ENCODE measurements at places on chromosomes 6 and 20.

DNA sequence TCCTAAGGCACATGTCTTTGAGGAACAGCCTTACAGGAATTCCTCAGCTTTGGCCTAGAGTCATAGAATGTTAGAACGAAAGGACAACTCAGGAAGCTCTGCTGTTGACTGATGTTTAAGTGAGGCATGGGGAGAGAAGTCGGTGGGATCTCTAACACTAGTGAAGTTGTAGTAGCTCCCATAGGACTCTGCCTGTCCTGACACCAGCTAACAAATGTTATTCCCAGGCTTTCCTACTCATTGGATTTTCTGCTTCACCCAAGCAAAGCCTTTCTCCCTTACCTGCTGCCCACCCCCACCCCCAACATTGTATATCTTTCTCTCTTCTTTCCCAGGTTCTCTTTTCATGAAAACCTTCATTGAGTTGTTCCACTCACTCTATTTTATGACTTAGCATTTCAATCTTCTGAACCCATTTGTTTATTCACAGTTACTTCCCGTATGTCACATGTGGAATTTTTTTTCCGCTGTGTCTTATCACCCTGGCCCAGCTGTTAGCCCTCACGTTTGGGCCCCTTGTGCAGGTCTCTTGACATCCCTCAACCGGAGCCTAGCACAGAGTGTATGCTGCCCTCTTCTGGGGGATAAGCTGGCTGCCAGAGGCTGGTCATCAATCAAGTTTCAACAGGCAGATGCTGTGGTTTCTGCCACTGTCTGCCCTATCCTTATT, 39.2 kb upstream of the RNF8 start:
- peak; percentile 13 for DNase-seq

DNA sequence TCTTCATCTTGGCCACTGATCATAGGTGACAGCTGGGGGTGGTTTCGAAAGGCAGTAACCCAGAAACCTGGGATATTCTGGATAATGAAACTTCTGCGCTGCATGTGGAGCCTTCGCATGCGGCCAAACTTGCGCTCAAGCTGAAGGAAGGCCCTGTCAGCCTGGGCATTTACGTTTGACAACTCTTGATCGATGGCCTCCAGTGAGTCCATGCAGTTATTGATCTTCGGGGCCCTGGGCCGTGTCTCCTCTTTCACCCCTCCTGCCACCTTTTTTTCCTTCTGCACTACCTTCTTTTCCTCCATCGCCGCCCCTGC, 729 bp downstream of the TSPYL4 start:
- DNase-seq: no peak

- no peak for DNase-seq
These were observed 77.9 kb upstream of the RALY start for GRCh38 chr20:33915726-33916331.

- no peak for DNase-seq
These were observed 14.0 kb upstream of the QKI start for GRCh38 chr6:163400509-163400908.

DNA sequence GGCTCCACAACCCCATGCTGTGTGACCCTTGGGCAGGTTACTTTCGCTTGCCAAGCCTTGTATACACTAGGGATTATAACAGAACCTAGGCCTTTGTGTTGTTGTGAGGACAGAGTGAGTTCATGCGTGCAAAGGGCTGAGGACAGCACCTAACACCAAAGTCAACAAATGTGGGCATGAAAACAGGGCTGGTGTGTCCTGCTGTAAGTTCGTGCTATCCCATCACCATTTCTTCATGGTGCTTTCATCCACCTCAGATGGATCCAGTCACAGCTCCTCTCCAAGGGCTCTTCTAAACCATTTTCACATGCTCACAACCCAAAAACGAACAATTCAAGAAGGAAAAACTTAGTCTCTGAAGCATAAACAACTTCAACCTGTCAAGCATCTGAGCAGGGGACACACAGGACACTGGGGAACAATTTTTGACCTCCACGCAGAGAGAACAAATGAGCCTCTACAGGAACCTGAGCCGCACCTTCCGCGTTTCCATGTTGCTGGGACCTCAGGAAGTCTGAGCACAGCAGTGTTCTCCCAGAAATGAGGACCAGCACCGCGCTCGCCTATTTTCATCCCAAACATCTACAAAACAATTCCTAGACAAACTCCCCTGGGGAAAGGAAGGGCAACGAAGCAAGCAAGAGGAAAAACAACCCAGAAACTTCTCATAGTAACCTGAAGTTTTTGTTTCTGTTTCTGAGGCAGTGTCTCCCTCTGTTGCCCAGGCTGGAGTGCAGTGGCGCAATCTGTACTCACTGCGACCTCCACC, 3.1 kb downstream of the LRP11 start:
- no peak for DNase-seq

GRCh38 chr20:61777773-61778494, 287.7 kb downstream of the TAF4 start:
- DNase-seq: no peak

DNA sequence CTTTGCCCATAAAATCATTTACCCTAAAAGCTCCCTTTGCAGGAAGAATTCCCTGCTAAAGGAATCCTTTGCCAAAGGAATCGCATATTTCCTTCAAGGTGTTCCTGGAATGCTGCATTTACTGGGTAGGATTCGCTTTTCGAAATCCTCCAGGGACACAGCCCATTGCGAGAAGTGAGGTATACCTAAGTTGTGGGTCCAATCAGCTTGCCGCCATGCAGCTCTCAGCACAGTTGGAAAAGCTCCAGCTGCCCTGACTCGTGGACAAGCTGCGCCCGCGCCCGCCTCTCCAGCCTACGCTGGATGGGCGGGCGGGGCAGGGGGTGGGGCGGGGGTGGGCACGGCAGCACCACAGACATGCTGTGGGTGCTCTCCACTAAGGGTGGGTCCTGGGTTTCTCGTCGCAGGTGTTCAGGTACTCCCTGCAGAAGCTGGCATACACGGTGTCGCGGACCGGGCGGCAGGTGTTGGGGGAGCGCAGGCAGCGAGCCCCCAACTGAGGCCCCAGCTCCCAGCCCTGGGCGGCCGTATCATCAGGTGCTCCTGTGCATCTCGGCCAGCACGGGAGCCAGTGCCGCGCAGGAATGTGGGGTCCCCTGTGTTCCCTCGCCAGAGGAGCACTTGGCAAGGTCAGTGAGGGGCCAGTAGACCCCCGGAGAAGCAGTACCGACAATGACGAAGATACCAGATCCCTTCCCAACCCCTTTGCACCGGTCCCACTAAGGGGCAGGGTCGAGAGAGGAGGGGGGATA, 1.4 kb downstream of the NNAT start:
- no peak for DNase-seq

DNA sequence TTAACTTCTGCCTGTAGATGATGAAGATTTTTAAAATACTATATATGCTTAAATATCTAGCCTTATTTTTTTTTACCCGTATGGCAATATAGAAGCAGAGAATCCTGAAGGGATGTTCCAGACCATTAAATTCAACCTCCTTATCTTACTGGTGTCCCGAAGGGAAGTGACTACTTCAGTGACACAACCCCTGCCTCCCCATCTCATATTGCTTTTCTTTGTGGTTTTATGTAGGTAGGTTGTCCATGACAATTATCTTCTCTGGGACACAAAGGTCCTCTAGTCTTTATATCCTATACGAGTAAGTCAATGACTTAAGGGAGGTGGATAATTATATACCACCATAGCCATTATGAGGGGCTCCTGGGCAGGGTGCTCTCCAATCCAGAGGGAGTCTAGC, 57.4 kb upstream of the EMILIN3 start:
- DNase-seq: no peak

- DNase-seq: no peak
These were observed 19.4 kb upstream of the BRPF3 start for GRCh38 chr6:36177166-36177565.

DNA sequence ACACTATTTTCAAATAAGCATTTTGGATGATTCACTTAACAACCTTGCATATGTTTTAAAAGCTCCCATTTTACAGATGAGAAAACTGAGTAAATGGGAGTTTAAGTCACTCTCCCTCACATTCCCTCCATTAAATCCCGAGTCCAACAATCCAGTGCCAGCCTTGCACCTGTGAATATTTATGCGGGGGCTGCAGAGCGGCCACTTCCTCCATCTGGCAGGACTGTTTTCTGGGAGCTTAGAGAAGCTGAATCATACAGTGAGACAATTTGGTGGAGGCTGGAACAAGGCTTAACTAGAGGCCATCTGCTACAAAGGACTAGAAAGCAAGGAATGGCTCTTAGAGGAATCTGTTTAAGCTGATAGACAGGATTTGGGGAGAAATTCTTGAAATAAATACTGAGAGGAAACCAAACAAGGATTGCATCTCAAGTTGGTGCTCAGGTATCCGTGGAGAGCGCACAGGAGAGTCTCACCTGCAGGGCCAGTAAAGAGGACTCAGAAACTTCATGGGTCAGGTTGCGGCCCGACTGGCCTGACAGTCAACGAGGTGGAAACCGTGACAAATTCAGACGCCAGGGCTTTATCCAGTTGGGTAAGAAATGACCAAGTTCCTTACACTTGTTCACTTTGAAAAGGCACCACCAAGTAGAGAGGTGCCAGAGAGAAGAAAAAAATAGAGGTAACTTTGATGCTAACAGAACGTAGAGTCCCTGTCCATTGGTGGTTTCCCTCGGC, 478.5 kb downstream of the QKI start:
- DNase-seq: no peak

DNA sequence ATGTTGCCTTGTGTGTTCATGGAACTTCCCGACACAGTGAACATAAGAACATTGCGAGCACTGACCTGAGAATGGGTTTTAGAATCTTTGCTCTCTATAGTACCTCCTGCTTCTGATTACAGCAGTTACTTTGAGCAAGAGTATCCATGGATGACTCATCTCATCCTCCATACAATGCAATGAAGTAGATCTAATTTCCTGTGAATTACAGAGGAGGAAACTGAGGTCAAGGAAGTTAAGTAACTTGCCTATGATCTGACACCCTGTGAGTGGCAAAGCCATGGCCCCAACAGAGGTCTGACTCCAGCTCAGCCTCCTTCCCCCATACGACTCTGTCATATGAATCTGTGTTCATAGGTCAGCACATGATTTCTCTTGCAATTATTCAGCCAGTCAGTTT, 518.1 kb downstream of the TFAP2A start:
- no peak for DNase-seq

GRCh38 chr20:42506397-42506796, 683.3 kb downstream of the PTPRT start:
- DNase-seq: no peak

DNA sequence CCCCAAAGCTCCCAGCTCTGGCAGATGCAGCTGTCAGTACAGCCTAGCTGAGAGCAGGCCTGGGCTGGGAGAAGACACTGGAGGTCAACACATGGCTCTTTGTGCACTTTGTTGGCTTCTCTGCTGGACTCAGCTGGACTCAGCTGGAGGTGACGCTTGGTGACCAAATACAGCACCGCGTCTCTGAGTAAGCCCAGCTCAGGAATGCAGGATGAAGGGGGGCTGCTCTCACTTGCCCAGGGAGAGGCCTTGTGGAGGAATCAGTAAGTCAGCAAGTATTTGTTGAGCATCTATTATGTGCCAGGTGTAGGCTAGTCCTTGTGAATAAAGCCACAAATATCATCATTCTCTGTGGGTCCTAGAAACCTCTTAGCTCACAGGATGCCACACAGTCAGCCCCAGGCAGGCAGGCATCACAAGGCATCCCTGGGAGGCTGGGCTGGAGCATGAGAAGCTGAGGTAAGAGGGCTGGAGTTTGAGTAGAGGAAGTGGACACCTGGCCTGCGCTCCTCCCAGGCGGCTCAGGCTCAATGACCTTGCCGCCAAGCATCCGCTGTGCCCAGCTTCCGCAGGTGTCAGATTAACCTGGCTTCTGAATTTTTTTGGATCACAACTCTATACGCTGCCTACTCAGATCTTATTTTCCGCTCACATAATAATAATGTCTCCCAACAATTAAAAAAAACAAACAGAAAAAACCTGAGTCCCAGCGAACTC, 95.4 kb downstream of the TMEM170B start:
- no peak for DNase-seq

- no peak for DNase-seq
These were observed 397.0 kb downstream of the NKAIN2 start for GRCh38 chr6:124200661-124201060.

DNA sequence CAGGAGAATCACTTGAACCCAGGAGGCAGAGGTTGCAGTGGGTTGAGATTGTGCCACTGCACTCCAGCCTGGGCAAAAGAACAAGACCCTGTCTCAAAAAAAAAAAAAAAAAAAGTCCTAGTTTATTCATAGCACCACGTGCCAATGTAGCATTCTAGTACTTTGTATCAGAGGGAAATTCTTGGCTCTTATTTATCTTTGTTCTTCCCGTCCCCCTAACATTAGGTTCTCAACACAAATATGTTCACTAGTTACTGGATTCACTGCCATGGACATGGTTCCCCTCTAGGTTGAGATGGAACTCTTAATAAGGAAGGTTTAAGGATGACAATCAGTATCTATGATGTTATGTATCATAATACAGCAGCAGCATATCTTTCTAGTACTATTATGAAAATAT, 178.5 kb downstream of the KIF6 start:
- DNase-seq: no peak

GRCh38 chr6:43181621-43181941, 415 bp upstream of the CUL9 start:
- DNase-seq: no peak

- DNase-seq: no peak
These were observed 20.2 kb upstream of the NCR2 start for GRCh38 chr6:41315203-41315602.

- no peak for DNase-seq
These were observed 4.2 kb upstream of the CTSZ start for GRCh38 chr20:59010995-59011873.

GRCh38 chr6:43120944-43121913, 45.1 kb downstream of the PTK7 start:
- no peak for DNase-seq

DNA sequence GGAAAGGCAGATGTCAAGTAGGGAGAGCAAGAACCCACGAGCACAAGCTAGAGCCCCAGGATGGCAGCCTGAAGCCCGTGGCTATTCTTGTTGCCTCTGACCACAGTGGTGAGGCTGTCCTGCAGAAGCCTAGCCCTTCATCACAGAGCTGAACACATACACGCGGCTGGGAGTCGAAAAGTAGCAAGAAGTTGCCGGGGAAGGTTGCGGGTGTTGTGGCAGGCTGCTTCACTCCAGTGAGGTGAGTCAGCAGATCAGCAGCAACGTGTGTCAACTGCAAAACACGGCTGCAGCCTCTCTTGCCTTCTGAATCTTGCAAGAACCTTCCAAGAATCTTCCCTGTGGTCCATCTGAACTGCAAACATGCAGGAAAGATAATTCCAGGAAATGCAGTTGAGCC, 10.6 kb upstream of the STX16 start:
- DNase-seq: no peak

- no peak for DNase-seq
These were observed 508 bp upstream of the METTL24 start for GRCh38 chr6:110358553-110359160.

- DNase-seq: no peak
These were observed 223.2 kb upstream of the ECI2 start for GRCh38 chr6:4358414-4359107.
